ENCODE measurements at places on chromosomes 7 and 10.
A peak's percentile ranks its signal among the peaks of the same experiment; 100 is the strongest.

- no peak overlapping the region for H3K4me3 ChIP-seq
- no peak for DNase-seq
- no peaks in the 10 kb centered on the region for H3K36me3 ChIP-seq
- no peak overlapping the region for H3K27ac ChIP-seq
- H3K27me3 ChIP-seq, result no peaks in the 10 kb centered on the region
Measured at GRCh38 chr10:23557777-23558176, 118.9 kb downstream of the OTUD1 start.

GRCh38 chr10:3781468-3782145 is 3.4 kb downstream of the KLF6 start:
- no peaks in the 10 kb centered on the region for H3K27me3 ChIP-seq
- peaks cover 82% of the 10 kb centered on the region for H3K36me3 ChIP-seq
- H3K4me1 ChIP-seq, result peaks cover 70% of the 10 kb centered on the region
- peak; percentile 67 for DNase-seq

DNA sequence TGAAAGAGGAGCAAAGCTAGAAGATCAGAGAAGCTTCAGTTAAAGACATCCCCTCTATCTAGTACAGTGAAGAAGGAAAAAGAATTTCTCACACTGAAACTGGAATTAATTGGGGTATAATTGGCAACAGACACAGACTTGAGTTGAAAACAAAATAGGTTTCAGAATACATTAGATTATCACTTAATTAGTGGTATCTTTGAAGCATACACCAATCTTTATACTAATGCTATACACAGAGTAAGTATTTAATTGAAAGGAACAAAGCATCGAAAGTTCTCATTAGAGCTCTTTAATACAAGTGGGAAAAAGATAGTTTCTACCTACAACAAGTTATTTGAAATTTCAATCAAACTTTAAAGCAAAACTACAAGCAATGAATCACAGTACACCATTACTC is 128.2 kb downstream of the THSD7A start:
- no peaks in the 10 kb centered on the region for H3K36me3 ChIP-seq
- no peak overlapping the region for H3K4me3 ChIP-seq
- DNase-seq, result no peak
- H3K27me3 ChIP-seq, result no peaks in the 10 kb centered on the region
- H3K27ac ChIP-seq, result no peak overlapping the region

DNA sequence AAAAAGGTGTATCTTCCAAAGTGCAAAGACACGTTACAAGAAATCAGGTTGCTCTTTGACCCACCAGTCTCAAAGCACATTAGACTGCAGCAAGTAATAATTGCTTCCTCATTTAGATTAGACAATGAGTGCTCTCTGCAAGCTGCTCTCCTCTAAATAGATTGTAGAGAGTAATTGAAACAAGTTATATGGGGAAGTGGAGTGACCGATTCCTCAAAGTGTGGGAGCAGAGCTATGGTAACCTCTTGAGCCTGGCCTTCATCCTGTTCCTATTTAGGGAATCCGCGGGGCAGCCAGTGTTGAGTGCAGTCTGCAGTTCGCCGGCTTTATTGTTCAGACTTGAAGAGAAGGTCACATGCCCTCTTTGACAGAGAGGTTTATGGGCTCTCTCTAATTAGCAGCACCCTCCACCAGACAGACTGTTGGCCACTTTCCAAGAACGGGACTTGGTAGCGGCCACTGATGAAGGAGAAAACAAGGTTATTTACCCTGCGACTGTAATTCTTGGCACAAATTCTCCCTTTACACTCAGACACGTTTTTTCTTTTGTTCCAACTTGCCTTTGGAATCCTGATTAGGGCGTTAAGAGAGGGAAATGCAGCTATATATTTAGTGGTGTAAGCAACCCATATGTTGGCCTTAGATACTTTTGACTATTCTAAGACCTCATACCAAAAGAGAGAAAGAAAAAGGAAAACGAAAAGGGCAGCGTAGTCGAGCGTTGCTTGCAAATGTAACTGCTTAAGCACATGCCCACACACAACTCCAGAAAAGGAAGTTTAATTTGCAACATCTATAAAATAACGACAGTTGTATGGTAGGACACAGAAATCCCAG is 107.5 kb downstream of the REEP3 start:
- H3K4me3 ChIP-seq, result peak overlapping the region; percentile 58
- DNase-seq, result peak; percentile 58
- H3K4me1 ChIP-seq, result peaks cover 30% of the 10 kb centered on the region
- H3K36me3 ChIP-seq, result no peaks in the 10 kb centered on the region
- H3K27ac ChIP-seq, result peak overlapping the region; percentile 93
- H3K27me3 ChIP-seq, result no peaks in the 10 kb centered on the region
